Activated naive CD8-positive, alpha-beta T cell treated with anti-CD3 and anti-CD28 coated beads, Interleukin-2, amount 50 U/mL, for 16 hours (primary cell): ENCODE measurements at places on chromosomes 13 and 19.
A peak's percentile ranks its signal among the peaks of the same experiment; 100 is the strongest.

DNA sequence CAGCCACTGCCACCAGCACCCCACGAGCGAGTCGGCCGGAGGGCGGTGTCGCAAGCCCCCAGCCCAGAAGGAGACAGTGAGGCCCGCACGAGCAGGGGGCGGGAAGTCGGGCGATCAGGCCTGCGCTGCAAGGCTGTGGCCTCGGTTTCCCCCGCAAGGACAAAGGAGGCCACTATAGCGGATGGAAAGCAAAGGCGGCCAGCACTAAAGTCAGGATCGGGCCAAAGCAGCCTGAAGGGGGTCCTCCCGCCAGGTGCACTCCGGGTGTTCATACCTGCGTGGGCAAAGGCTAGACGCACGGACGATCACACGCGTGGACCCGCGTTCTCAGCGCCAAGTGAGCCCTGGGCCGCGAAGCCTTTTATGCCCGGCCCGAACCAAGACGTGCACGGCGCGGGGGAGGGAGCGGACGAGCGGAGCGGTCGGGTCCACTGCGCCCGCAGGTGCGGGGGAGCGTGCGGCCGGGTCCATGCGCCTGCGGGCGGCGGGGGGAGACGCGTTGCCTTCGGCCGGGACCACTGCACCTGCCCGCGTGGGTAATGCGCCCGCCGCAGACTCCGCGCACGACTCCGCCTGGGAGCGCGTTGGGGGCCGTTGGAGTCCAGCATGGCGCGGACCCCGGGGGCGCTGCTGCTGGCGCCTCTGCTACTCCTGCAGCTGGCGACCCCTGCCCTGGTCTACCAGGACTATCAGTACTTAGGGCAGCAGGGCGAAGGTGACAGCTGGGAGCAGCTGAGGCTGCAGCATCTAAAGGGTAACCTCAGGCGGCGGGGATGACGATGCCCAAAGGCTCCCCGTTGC lies at the start of the genes PRDX2 and THSD8:
Gene PRDX2, minus strand, starts transcription at position 335 of the 801 bp plus-strand sequence. CDS start 539 bp downstream, outside the sequence.
Gene THSD8, plus strand, starts transcription at position 604 of the 801 bp plus-strand sequence. Its CDS starts 3 bp downstream, at position 607.
- peak; percentile 42 for DNase-seq

DNA sequence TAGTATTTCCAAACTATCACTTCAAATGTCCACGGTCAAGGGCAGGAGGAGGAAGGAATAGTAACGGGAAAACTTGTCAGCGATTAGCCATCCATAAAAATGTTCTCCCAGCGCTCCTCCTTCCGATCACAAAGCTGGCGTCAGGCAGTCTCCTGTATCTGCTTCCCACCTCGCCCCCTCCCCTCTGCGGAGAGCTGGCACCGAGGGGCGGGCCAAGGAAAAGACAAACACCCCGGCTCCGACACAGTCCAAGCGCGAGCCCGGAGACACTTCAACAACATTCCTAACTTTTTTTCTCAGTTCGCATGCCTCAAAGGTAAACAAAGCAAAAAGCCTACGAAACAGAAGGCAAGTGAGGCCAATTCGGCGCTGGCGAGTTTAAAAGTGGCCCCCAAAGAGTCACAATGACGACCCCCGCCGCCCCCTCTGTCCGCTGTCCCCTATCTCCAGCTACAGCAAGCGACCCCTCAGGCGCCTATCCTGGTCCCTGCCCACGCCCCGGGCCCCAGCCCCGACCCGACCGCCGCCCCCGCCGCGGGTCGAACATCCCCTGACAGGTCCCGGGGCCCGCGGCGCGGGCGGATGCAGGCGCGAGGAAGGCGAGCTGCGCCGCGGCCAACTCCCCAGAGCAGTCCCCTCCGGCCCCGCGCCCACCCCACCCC lies 736 bp downstream of the SMAD9 start:
- no peak for DNase-seq

DNA sequence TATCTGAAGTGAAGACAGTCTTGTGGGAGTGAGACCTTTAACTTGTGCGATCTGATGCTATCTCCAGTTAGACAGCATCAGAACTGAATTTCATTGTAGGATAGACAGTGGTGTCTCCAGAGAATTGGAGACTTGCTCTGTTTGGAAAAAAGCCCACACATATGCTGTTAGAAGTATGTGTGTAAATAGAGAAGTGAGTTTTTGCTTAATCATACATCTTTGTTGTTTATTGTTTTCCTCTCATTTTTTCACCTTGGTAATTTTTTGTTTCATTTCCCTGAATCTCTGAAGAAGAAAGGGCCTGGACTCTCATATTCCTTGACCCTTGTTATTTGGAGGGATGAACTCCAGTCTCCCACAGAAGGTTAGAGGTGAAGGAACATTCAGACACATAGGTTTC lies 21.8 kb downstream of the FPR3 start:
- no peak for DNase-seq

DNA sequence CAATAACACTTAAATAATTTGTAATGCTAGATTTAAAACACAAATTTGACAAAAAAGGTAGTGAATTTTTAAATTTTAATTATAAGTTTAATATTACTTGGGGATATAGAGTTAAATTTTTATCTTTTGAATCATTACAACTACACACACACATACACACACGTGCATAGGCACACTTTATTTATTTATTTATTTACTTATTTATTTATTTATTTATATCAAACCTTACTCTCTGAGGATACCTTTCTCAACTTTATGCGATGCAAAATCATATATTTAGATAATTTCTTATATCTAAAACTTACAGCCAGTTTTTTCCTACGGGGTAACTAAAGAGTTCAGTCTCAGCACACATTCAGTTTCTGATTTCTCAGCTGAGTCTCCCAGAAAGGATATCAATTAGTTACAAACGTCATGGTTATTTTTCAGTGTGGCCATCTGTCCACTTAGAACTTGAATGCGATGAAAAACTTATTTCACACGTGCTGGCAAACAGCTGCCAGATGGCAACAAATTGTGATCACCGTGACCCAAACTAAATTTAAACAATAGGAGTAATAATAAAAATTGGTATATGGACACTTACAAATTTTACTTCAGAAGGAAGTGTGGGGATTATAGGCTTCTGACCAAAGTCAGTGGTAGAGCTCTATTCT lies 683.1 kb upstream of the PRR20A start:
- no peak for DNase-seq

- no peak for DNase-seq
Observed at GRCh38 chr19:41691268-41691970, 3.3 kb upstream of the CEACAM7 start.

GRCh38 chr13:80047406-80047805 lies 293.5 kb downstream of the SPRY2 start:
- DNase-seq: no peak

DNA sequence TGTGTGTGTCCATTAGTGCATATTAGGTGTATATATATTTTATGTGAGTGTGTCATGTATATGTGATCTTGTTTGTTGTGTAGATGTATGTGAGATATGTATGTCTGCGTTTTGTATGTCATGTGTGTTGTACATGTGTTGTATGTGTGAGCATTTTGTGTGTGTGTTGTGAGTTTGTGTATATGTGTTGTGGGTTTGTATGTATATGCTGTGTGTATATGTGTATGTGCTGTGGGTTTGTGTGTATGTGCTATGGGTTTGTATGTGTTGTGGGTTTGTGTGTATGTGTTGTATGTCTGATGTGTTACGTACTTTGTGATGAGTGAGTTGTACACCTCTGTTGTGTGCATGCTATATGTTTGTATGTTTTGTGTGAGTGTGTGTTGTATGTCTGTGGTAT lies 8.1 kb downstream of the CEACAM20 start:
- DNase-seq: no peak

- no peak for DNase-seq
Observed at GRCh38 chr19:55091955-55092354, 16.3 kb downstream of the EPS8L1 start.

DNA sequence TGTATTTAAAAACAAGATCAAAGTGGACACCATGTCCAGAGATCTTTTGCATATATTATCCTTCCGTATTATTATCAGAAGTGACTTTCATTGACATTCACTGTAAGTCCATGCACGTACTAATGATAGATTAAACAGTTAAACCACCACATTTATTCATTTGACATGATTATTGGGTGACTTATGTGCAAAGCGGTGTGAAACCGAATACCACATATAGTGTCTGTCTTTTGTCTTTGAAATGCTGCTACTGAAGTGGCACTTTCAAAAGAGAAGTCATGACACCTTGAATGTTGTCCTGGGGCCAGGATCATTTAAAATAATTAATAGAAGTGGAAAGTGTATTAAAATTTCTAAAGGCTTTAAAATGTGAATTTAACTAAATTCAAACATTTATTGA lies 100.1 kb downstream of the ERCC5 start:
- no peak for DNase-seq

- DNase-seq: no peak
Observed at GRCh38 chr19:10182847-10183246, 11.9 kb downstream of the DNMT1 start.

GRCh38 chr19:33998302-33998701 lies 174.0 kb upstream of the LSM14A start:
- no peak for DNase-seq

GRCh38 chr13:87777387-87777786 lies 106.2 kb downstream of the SLITRK5 start:
- DNase-seq: no peak

GRCh38 chr13:33536601-33537000 lies 251.0 kb upstream of the STARD13 start:
- no peak for DNase-seq

GRCh38 chr13:23751195-23751594 lies 138.0 kb downstream of the MIPEP start:
- DNase-seq: no peak

DNA sequence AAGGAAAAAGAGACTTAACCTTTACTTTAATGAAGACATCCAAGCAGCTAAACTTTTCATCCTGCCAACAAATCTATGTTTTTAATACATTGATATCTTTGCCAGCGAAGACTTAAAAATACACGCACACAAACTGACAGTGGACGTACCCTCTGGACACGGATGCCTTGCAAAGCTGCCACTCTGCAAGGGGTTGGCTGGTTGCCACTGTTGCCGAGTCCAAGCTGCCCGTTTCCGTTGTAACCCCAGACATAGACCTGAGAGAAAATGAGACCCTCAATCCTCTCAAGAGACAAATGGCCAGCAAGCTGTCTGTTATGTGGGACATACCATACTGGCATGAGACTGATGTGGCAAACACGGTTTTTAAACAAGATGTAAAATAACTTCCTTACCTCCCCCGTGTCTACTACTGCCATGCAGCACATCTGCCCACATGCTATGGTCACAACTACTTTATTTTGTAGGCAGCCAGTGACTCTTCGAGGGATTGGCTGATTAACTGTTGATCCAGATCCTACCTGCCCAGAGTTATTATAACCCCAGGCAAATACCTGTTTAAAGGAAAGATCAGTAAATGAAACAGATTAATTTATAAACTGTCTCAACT lies 21.2 kb downstream of the RCBTB2 start:
- DNase-seq: no peak

DNA sequence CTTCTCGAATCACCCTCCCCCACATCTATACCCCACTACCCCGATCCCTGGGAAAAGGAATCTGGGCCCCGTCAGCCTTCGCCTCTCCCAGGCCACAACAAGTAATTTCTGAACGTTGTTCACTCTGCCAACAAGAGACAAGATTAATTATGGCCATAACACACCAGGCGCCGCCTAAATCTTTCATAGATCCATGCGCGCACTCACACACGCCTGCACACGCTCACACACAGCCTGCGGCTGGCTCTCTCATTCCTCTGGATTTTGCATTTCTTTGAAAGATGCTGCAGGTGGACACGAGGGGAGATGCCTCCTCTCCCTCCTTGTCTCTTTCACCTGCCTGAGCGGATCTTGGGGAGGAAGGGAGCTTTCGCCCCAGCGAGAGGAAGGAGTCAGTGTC lies 17.1 kb downstream of the ZNRF4 start:
- DNase-seq: no peak

DNA sequence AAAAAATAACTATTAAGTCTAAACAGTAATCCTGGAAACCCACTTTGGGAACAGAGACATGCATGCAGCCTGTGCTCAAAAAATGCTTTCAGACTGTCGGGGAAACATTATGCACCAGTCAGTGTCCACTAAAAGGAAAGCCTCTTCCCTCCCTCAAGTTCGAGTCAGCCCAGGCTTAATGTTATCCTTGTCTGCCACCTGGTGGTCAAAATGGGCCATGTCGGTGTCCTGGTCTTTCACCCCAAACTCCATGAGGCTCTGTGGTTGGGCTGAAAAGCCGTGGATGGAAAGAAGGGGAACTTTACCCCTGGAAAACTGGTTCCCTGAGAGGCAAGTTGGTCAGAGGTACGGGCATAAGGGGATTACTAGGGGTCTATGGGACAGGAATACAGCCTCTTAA lies 88.4 kb upstream of the ZNF492 start:
- no peak for DNase-seq

- DNase-seq: no peak
Observed at GRCh38 chr13:59494560-59494970, 669.2 kb downstream of the DIAPH3 start.

- no peak for DNase-seq
Observed at GRCh38 chr19:44069415-44069814, 2.5 kb upstream of the ZNF284 start.

DNA sequence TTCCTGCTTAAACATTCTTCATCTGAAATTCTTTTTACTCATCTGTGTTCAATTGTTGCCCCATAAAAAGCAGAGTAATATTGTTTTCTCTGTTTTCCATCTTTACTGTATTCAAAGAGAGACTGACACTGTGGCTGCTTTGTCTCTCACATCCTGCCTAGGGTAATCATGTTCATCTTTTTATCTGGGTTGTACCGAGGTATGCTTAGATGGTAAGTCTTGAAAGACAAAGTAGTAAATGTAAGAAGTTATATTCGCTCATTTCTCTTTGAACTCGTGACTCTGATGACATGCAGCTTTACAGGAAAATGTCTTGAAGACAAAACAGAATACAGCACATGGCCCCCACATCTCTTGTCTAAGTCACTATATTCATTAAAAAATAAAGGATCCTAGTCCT lies 20.0 kb upstream of the CYSLTR2 start:
- no peak for DNase-seq

- no peak for DNase-seq
Observed at GRCh38 chr13:31814536-31814935, 75.2 kb downstream of the RXFP2 start.

DNA sequence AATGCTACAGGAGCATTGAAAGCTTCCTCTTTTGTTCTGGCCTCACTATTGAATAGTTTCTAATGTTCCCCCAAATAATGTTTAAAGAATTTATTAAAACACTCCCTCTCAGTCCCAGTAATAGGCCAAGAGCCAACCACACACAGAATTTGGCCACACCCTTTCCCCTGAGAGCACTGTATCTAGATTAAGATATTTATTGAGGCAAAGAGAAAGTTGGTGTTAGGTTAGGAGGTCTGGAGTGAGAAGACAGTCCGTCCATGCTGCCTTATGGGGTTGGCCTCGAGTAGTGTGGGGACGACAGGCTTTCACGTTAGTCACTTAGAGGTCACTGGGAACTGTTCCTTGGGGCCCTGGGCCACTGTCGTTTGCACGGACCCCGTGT lies 122.9 kb upstream of the RNF113B start:
- DNase-seq: no peak

DNA sequence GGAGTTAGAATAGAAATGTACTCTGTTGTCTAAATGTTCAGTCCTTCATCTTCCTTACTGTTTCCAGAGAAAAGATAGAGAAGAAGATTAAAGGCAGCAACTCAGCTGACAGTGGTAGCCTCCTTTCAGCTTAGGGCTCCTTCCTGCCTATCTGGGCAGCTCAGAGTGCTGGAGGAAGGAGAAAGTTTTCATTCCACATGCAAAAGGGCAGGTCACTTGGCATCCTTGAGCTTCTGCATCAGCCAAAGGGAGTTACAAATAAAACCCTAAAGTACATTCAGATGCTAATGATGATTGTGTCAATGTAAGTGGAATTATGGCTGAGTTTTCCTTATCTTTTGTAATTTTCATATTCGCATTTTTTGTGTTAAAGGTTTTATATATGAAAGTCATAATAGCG lies 58.9 kb downstream of the ESD start:
- no peak for DNase-seq
